ENCODE measurements at places on chromosomes 16 and 17.

GRCh38 chr17:6350806-6351205 lies 84.1 kb downstream of the AIPL1 start:
- no peak for DNase-seq

DNA sequence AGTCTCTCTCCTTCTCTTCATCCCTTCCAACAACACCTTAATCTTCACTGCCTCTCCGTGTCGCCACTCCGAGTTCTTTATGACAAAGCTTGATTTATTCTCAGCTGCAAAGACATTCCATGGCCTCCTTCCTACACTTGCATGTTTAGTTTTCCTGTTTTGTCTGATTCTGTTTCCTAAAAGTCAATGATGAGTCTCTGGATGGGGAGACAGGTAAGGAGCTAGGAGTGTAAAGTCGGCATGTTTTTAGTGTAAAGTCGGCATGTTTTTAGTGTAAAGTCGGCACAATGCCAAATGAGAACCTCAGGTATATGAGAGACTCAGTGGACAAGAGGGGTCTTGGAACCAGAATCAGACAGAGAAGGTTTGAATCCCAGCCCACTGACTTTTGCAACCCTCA lies 362.3 kb upstream of the EEF2KMT start:
- no peak for DNase-seq

DNA sequence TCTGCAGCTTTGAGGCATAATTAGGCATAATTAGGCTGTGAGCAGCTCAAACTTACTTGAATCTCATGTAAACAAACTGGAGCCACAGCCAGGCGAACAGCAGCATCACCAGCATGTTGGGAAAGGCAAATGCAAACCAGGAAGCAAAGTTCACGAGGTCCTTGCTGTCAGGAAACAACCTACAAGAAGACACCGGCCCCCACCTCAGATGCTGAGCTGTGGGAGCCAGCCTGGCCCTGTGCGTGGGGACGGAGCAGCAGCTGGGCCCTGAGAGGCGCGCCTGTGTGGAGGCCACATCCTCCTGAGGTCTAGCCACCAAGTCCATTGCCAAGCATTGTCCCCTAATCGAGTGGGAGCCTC lies 12.2 kb downstream of the SLC13A5 start:
- no peak for DNase-seq

DNA sequence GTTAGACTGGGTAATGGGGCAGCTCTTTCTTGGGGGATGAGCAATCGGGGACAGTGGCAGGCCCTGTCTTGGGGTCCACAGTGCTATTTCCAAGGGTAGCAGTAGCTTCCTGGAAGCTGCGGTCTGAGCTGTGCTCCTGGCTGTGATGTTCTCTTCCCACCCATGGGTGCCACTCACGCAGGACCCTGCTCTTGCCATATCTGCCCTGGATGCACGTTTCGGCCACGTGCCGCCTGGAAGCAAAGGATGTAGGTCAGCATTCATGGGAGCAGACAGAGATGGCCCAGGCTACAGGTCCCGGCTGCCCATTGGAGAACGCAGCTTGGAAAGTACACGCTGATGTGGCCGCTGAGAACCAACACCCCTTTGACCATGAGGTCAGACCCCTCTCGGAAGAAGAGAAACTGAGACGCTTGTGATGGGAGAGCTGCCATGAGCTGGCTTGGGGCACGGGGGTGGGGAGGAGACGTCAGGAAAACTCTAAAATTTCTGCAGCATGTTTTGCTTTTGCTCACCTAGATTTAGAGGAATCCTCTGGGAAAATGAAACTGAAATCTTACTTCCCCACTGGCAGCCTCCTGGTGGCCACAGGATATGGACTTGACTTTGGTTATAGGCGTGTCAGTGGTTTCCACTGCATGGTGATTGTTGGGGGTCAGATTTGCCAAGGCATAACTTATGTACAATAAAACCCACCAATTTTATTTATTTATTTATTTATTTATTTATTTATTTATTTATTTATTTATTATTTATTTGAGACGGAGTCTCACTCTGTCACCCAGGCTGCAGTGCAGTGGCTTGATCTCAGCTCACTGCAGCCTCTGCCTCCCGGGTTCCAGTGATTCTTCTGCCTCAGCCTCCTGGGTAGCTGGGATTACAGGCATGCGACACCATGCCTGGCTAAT lies 36.2 kb upstream of the IRF8 start:
- DNase-seq: no peak

DNA sequence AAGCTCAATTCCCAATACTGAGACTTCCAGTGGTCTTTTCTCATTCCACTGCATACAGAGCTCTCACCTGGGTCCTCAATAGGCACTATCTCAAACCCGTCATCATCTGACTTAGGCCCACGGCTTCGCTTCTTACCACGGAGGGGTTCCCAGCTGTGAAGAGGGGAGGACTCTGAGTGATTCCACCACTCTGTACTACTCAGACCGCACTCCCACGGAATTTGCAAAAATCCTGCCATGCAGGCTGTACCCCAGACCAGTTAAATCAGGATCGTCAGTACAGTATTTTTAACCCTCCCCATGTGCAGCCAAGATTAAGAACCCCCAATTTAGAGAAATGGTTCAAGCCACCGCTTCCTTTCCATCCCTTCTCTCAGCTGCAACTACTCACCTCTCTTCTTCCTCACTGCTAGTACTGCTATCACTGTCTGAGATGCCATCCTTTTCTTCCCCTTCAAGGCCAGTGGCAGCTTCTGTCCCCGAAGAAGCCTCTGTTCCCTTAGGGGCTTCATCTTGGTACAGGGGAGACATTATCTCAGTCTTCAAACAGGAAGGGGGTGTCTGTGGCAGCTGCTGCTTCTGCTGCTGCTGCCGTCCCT lies 6.2 kb upstream of the PSMC5 start:
- DNase-seq: no peak

DNA sequence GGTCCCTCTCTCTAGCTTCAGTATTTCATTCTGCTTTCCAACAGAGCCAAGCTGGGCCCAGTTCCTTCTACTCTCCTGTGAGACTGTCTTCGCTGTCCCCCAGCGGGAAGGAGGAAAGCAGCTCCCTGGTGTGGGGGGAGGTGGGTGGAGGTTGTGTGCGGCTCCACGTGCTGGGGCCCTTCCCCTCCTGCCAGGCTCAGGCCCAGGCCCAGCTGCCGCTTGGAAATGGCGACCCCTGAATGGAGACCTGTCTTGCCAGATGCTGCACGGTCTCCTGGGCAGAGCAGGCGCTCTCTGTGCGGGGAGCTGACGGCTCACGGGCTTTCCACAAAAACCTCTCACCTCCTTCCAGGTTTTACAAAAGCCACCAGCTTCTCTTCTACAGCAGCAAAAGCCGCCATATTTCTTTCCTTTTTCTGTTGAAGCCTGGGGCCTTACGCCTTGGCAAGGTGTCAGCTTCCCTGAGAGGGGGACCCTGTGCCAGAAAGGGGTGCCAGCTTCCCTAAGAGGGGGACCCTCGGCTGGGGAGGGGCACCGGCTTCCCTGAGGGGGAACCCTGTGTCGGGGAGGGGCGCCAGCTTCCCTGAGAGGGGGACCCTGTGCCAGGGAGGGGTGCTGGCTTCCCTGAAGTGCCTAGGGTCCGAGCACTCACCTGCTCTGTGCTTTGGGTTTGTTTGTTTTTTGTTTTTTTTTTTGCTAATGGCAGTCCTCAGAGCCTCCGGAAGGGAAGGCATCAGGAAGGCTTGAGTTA lies 47.5 kb downstream of the ZNF778 start:
- DNase-seq: no peak

DNA sequence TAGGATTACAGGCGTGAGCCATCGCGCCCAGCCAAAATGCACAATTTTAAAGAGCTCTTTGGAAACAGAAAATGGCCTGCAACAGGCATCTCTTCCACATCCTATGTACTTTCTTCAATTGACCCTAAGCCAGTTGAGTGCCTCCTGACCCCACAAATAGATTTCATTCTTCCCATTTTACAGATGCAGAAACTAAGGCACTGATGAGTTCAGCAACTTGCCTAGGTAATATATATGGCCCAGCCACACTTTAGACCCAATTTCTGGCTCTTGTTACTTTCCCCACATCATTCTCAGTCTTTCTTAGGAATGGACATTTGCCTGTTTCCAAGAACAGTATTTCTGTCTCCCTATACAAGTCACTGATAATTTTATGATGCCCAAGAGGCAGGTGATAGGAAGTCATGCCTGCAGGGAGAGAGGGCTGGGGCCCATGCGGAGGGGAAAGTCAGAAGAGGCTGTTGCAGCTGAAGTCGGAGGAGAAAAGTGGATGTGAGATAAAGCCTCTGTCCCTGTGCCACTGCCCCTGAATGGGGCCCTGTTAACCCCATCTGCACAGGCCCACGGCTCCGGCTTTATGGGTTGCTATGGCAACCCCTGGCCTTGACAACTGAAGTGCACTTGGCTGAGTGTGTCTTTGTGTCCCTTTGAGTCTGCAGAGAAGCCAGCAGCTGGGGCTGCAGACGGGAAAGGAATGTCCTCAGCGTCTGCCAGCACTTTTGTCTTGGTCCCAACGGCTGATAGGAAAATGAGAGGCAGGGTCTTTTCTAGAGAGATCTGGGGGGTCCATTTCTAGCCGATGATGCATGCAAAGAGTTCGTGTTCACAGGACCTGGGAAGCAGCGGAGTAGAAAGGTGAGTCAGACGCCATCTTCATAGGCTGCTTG lies 45.9 kb downstream of the ABAT start:
- DNase-seq: no peak

DNA sequence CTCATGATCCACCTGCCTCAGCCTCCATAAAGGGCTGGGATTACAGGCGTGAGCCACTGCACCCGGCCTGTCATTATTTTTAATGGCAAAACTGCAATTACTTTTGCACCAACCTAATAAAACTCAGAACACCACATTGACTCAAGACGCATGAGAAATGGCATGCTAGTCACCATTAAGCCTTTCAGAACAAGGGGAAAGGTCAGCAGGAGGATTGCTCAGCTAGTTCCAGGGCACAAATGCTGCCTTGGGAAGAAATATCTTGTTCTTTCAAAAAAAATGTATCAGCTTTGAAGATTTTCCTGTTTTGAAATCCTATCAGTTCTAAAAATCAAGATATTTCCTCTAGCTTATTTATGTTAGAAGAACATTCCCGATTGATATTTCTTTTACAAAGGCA lies 32.4 kb upstream of the CDYL2 start:
- DNase-seq: no peak

DNA sequence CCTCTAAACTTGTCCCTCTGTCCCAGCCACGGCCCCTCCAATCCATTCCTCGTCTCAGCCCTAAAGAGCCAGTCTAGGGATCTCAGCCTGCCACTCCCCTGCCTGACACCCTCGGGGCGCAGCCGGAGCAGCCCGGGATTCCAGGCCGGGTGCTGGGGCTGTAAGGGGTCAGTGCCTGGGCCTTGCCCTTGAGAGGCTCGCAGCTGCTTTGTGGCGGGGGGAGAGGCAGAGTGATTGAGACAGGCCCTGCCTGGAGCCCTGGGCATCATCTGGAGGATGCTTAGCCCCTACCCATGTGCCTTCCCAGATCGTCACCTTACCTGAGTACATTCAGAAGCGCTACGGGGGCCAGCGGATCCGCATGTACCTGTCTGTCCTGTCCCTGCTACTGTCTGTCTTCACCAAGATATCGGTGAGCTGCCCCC lies 8.3 kb downstream of the SLC5A10 start:
- DNase-seq: no peak

GRCh38 chr16:79293836-79294460 lies 306.6 kb downstream of the MAF start:
- no peak for DNase-seq

- DNase-seq: no peak
Observed at GRCh38 chr16:26457882-26458281, 608.8 kb upstream of the C16orf82 start.

DNA sequence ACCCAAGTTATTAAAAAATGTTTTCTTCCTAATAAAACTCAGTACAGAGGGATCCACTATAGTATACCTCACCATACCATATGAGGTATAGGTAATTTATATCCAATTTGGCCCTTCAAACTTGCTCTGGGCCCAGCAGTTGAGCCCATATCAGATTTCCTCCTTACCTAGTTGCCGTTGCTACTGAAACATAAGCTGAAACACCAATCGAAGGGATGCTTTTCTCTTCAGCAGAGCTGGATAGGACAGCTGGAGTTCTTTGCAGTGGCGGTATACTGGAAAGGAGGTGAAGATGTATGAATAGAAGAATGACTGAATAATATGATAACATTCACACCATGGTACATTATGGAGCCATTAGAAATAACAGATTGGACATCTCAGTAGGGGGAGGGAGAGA lies 42.7 kb downstream of the TNRC6C start:
- no peak for DNase-seq

DNA sequence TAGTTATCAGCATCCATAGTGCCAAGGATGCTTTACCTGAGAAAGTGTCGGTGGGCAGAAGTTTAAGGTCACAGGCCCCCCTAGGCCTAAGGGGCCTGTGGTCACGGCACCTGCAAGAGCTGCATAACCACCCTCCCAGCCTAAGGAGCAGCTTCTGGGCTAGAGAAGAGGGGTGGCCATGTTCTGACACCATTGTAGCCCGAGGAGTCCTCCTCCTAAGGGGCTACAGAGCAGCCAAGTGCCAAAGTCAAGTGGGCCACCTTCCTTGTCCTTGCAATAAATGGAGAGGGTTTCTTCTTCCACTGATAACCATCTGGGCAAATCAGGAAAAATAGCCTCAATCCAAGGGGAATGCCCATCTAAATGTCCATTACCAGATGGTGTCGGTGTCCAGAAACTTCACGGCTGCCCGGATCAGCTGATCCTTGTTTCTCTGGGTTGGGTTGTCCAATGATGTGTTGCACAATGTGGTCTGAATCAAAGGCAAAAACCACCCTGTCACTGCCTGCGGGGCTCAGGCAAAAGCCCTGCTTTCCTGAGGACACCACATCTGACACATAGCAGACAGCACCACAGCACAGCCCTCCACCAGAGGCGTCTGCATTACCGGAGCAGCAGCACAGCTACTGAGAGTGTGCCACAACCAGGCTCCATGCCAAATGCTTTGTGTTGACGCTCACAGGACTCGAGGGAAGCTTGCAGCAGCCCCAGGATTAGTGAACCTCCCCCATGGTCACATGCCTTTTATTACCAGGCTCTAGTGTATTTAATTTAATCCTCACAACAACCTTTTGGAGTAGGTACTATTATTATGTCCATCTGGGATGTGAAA lies 12.8 kb downstream of the ATPAF2 start:
- DNase-seq: no peak

- no peak for DNase-seq
Observed at GRCh38 chr16:79082970-79083369, 517.6 kb downstream of the MAF start.

GRCh38 chr16:80323808-80324195 lies 217.0 kb upstream of the DYNLRB2 start:
- no peak for DNase-seq

GRCh38 chr17:51914577-51914976 lies 243.9 kb downstream of the CA10 start:
- DNase-seq: no peak

- DNase-seq: no peak
Observed at GRCh38 chr17:55561316-55561972, 50.2 kb upstream of the SMIM36 start.

DNA sequence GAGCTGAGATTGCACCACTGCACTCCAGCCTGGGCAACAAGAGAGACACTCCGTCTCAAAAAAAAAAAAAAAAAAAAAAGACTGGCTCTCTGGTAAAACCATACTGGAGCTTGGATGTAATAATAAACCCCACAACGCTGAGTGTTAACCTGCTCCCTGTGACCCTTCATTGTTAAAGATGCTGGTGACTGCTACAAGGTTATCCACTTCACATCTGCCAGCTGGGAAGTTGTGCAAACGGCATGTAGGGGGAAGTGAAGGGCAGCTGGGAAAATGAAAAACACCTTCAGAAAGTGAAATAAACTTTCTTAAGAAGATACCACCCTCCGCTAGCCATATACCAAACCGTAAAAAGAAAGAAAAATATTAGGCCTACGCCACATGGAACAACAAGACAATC lies 131.0 kb upstream of the NUDT7 start:
- DNase-seq: no peak
